ENCODE measurements at places on chromosomes 13 and 19. TPM values are rescaled to one million over a fixed set of nuclear protein-coding genes. Genes with fewer than 3 reads are reported as not detected.

GRCh38 chr19:44807652-44808462 lies 1.0 kb upstream of the BCAM start:
- peak; percentile 36 for DNase-seq

DNA sequence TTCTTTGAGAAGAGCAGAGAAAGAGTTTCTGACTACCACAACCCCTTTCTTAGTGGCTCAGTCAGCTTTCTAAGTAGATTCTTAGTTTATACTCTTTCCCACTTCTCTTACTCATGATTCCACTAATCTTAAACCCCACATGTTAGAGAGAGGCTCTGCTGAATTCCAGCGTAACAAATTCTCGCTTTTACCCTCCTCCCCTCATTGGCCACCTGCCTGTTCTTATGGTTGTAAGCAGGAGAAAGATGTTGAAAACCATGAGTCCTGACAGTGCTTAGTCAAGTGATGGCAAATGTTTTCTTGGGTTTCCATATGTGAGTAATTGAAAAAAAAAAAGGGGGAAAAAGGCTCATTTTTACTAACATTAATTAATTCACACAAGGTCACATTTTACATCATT lies 125.9 kb downstream of the ZDHHC20 start:
- no peak for DNase-seq

CEACAM19 gene
- 0.59 TPM for total RNA-seq

- no peak for DNase-seq
These were observed 3.2 kb downstream of the OXGR1 start for GRCh38 chr13:96991072-96991471.

- no peak for DNase-seq
These were observed 83.5 kb downstream of the COL4A2 start for GRCh38 chr13:110390567-110390966.

DNA sequence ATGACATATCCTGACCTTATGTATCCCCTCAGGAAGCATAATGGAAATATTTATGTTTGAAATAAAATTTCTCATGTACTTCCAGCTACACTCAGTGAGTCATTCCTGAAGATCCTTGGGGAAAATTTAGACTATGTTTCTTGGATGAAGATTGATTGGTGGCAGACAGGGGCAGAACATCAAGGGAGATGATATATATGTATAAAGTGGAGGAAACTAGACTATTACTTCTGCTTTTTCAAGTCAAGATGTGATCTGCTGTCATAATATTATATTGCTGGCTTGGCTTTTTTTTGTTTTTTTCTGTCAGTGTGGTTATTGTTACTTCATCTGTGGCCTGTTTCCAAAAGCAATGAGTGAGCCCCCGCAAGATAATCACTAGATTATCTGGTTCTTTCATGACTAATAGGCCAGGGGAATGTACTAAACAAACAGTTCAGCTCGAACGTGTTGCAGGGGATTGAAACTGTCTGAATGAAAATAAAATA lies 87.2 kb upstream of the TNFSF11 start:
- DNase-seq = no peak

GRIK5 gene
- total RNA-seq = not detected

ICAM5 gene
- 1.9 TPM for total RNA-seq

DNA sequence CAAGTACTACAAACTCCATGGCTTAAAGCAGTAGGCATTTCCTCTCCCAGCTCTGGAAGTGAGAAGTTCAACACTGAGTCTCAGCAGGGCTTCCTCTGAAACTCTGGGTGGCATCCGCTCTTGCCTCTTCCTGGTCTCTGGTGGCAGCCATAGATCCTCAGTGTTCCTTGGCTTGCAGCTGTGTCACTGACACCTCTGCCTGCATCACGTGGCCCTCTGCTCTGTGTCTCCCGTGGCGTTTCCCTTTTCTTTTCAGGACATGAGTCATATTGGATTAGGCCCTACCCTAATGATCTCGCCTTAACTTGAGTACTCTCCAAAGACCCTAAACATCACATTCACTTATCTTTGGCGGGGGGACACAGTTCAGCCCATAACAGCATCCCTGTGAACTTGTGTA lies 466.7 kb downstream of the MYO16 start:
- no peak for DNase-seq

- DNase-seq = no peak
These were observed 2.0 kb upstream of the TSHZ3 start for GRCh38 chr19:31351056-31351854.

- peak; percentile 19 for DNase-seq
These were observed 5.3 kb upstream of the PTPRS start for GRCh38 chr19:5345895-5346386.

DNA sequence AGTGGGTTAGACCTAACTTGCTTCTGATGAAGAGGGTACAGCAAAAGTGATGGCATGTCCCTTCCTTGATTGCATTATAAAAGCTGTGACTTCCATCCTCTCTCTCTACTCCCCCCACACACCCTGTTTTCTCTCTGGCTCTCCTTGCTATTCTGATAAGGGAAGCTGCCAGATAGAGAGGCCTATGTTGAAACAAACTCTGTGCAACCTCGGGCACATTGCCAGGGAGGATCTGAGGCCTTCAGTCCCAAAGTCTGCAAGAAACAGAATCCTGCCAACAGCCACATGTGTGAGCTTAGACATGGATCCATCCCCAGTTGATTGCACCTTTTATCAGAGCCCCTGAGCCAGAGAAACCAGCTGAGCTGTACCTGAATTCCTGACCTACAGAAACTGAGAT lies 44.8 kb upstream of the ARGLU1 start:
- no peak for DNase-seq

GRCh38 chr19:34184880-34185491 lies 12.7 kb downstream of the LSM14A start:
- DNase-seq = no peak

KL gene
- not detected for total RNA-seq

TSHZ3 gene
- not detected for total RNA-seq

- peak; percentile 42 for DNase-seq
These were observed 79.8 kb upstream of the FLT1 start for GRCh38 chr13:28574617-28575142.

DNA sequence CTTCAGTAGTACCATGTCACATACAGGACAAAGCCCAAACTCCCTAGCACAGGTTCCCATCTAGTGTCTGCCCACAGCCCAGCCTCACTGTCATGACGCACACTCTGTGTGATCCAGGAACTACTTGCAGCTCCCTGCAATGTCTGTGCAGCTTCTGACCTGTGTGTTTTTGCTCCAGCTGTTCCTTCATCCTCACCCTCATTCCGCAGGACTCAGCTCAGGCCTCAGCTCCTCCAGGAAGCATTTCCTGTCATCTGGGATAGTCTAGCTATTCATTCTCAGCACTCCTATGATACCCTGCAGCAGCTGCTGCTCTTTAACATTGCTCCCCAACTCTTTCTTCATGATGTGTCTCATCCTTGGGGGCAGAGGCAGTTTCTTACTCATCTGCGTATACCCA lies 56.1 kb downstream of the ENOX1 start:
- DNase-seq = no peak

- no peak for DNase-seq
These were observed 50.9 kb downstream of the SOX21 start for GRCh38 chr13:94661406-94661805.

DNA sequence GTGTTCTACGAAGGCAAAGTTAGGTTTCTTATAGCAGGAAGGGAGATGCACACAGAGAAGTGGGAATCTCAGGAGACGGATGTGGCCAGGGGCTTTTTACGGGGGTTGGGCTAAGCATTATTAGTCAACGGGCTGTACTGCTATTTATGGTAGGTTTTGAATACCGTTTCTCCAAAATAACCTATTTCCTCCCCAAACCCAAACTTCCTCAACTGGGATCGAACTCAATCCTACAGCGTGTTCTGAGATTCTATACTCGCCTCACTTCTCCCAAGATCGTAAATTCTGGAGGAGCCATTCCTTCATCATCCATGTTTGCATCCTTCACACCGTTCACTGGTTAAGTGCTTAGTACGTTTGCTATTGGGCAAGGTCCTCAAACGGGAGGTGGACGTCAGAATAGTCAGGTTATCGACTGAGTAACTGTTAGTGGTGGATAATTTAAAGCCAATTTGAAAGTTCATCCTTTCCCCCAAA lies 1.2 kb upstream of the TRIM13 start:
- DNase-seq = no peak

DNA sequence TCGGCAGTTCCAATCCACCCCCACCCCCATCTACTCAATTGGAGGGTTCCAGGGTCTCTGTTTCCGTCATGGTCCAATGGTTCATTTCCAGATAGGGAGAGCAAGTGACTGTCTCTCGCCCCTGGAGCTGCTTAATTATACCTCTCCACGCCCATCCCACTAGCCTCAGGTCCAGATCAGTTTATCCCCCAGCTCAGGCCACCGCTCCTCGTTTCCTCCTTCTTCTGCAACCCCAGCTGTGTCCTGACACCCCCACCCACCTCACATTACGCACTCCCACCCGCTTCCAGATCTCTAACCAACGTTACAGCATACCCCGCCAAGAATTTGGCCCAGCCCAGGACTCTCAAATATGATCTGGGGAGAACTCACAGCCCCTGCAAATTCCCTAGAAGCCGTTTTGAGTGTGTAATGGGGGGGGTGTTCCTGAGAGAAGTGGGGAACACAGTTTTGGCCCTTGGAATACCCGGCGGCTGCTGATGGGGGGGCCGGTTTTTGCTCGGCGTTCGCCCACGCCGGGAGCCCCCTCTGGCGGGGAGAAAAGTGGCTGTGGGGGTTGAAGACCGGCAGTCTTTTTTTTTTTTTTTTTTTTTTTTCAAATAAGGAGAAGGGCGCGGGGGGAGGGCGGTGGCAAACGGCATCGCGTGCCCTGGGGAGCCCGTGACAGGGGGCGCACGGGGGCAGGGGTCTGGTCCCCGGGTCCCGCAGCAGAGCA lies 1.7 kb upstream of the PDE4A start:
- no peak for DNase-seq

DNA sequence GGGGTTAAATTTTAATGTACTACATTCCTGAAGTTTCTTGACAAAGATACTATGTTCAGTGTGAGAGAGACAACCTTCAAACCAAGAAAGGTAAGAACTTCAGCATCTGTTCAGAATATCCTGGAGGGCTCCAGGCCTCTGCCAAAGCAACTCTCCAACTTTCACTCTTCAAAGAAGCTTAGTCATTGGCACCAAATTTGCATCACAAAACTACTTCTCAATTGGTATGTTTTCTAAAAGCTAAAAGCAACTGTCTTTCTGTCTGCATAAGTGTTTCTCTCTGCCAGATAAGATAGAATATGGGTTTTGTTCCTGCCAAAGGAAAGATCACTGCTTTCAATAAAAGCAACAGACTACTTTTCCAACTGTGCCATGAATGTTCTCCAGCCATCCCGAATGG lies 187.4 kb downstream of the SUCLA2 start:
- DNase-seq = no peak

- no peak for DNase-seq
These were observed 5.3 kb downstream of the CARM1 start for GRCh38 chr19:10876459-10877240.

CLEC11A gene
- 4.6 TPM for total RNA-seq

DNA sequence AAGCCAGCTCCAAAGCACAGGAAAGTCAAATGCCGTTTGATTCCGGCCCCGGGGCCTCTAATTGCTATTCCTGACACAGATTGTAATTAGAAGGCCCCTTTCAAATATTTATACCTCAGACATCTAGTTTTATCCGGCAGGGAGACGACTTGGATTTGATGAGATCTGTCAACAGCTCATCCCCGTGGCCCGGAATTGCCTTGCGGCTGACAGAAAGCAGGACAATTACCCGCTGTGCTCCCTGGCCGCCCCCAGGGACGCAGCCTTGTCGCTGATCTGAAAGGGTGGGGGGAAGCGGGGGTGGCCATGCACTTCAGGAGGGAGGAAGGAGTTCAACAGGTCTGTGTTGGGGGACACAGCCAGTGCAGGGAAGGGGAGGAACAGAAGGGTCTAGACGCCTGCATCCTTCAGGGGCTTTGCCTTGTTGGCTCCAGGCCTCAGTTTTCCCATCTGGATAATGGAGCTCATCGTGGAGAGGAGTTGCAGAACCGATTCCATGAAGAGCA lies 1.8 kb upstream of the SHD start:
- DNase-seq = no peak

ELL gene
- total RNA-seq = 8.2 TPM

ZBTB32 gene
- total RNA-seq = not detected

- DNase-seq = no peak
These were observed 31.2 kb downstream of the CLEC17A start for GRCh38 chr19:14614099-14614412.

DNA sequence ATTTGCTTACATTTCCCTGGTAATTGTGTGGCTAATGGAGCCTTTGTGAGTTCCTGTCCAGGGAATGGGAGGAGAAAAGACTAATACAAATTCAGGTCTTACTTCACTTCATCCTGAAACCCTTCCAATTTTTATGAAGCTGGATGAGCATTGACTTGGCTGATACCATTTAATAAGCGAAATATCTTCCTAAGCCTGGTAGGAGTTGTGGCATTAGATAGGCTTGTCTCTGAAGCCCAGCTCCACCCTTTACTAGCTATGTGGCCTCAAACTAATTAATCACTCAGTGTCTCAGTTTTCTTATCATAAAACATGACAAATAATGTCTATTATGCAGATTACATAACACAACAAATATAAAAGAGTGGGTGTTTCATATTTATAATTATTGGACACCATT lies 106.3 kb downstream of the FGF9 start:
- no peak for DNase-seq

DNA sequence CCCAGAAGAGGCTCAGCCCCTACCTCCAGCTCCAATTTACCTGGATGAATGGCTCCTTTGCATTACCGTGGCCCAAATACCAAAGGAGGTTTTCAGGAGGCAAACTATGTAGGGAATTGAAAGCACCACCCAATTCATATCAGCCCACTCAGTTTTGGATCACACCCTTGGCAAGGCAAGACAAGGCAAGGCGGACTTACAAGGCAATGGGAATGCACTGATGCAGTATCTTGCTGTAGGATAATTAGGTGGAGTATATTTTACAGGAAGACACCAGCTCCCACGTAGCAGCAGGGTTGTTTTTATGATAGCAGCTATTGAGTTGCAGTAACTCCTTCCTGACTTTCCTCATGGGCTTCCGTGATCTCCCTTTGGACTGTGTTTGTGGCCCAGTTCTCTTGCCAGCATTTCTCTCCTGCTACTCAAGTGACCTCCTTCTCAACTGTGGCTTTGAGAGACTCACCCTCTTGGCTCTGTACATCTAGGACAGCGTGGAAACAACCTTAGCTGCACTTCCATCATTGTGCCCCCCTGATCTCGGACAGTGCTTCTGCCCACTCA lies 935.9 kb downstream of the EFNB2 start:
- no peak for DNase-seq

DNA sequence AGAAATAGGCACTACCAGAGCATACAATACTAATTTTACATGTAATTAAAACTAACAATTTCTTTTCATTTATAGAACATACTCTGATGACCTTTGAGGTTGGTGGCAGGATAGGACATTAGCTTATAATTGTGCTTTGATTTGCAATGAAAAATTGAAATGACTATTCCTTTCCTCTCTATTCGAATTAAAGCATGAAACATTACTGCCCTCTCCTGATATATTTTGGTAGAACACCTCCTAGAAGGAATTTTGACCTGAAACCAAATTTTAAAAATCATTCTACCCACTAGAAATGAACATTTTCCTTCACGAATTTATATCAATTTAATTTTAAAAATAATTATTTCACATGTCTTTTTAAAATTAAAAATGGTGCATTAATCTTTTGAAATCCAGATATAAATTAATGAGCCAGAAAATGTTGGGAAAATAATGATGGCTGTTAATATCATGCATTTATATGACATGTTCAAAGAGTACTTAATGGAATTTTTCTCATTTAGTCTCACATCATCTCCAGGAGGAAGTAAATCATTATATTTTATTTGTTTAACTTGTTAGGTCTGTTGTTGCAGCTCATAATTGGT lies 556.3 kb upstream of the ARGLU1 start:
- peak; percentile 19 for DNase-seq

GRCh38 chr13:80469853-80470381 lies 129.0 kb upstream of the SPRY2 start:
- DNase-seq = peak; percentile 43
